NCI-H526 treated with DMSO at 0.1 percent for 48 hours (cell line): ENCODE measurements at places on chromosomes 2 and 18.

- no peak for DNase-seq
Observed at GRCh38 chr2:174792309-174793025, 28.2 kb upstream of the CHRNA1 start.

DNA sequence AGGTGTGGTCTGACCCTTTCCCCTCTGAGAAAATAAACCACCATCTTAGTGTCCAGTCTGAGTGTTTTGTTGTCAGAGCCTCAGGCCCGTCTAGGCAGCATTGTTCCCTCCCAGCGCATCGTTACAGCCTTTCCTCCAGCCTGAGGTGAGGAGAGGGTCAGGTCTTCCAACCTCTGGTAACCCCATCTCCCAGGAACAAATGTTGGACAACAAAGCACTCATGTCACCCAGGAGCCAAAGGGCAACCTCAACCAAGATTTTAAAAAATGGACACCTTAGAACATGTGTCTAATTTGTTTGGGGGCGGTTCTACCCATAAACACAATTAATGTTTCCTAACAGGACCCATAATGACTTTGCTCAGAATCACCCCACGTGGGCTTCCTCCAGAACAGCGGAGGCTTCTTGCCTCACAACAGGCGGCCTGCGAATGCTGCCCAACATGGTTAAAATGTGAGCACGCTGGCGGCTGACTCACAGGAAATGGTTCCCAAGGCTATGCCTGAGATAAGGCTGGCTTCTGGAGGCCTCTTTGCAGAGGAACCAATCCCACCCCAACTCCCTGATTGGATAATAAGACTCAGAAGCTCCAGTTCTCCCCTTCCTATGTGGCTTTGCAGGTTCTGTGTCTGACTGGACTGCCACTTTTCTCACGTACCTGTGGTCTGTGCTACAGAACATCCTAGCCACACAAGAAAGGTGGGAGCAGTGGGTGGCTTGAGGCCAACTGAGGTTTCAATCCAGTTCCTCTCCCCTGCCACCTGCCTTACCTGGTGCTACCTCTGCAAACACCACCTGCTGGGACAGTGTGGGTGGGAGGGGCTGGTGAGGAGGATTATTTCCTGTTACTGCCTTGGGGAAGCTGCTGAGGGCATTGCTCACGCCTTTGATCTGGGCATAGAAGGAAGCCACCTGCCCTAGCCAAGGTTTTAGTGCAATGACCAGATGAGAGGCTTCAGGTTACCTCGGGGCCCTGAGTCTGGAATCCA is 108.8 kb downstream of the B3GNT2 start:
- DNase-seq: no peak

DNA sequence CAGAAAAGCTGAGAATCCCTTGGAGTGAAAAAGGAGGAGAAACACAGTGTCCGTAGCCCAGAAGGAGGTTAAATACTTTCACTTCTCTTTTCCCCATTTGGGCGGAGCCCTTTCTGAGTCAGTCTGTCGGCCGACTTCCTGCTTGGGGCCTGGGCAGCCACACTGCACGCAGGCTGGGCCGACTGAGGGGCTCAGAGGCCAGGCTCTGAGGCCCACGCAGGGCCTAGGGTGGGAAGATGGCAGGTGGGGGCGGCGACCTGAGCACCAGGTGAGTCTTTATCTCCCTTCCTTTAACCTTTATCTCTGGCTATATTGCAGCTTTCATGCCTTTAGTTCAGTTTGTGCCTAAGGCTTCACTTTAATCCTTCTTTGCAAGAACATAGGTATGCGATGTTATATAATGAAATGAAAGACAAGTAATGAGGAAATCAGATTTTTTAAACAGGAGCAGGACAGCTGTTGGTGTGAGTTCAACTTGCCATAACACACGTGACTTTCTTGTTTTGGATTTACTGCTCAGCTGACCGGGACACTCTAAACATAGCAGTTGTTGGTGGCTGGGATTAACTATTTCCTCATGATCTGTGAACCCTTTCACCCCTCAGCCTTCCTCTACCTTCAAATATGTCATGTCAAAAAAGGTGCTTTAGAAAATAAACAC is at the start of gene SP100:
Gene SP100 (plus strand): TSS at position 141 of the 661 bp plus-strand sequence. CDS start 96 bp downstream, at position 237.
- DNase-seq: no peak

GRCh38 chr2:235961711-235962110 is 206.5 kb downstream of the GBX2 start:
- DNase-seq: no peak

GRCh38 chr2:72919414-72920317 is 2.3 kb downstream of the EMX1 start:
- DNase-seq: peak; percentile 25

DNA sequence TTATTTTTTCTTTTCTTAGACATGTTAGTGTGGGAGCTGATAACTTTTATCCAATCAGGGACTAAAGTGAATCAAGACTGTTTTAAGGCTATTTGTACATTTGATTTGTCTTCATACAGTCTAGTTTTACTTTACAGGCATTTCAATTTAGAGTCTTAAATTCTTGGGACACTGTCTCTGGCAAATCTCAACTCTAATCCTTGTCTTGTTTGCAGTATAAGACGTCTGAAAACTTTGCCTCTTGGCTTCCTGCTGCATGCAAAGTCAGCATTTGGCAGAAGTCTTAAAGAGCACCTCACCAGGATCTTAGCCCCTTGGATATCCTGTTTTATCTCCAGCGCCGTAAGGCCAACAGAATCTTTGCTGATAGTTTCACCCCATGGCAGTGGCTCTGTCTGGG is 30.3 kb downstream of the SPOPL start:
- DNase-seq: no peak

DNA sequence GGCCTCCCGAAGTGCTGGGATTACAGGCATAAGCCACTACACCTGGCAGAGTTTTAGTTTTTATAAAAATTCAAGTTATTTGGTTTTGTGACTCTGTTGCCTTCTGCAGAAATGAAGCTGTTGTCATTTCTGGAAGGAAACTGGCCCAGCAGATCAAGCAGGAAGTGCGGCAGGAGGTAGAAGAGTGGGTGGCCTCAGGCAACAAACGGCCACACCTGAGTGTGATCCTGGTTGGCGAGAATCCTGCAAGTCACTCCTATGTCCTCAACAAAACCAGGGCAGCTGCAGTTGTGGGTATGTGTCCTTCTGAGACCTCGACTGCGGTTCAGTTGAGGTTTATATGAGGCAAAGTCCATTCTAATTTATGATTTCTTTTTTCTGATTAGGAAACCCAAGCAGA is 7.2 kb downstream of the MTHFD2 start:
- DNase-seq: no peak

- DNase-seq: no peak
Observed at GRCh38 chr18:57953883-57954282, 90.1 kb upstream of the NEDD4L start.

DNA sequence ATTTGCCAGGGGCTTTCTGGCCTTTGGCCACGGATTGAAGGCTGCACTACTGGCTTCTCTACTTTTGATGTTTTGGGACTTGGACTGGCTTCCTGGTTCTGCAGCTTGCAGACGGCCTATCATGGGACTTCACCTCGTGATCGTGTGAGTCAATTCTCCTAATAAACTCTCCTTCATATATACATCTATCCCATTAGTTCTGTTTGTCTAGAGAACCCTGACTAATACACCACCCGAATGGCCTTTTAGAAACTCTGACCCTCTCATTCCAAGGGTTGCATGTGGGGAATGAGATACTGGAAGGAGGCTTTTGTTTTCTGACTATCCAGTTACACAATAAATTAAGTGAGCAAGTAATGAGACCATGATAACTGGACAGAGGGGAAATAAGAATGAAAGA is 430.7 kb downstream of the CDH2 start:
- no peak for DNase-seq
